ENCODE measurements at places on chromosomes 7 and 10.

GRCh38 chr10:93267521-93267920, 193.8 kb downstream of the CYP26A1 start:
- no peak for DNase-seq

DNA sequence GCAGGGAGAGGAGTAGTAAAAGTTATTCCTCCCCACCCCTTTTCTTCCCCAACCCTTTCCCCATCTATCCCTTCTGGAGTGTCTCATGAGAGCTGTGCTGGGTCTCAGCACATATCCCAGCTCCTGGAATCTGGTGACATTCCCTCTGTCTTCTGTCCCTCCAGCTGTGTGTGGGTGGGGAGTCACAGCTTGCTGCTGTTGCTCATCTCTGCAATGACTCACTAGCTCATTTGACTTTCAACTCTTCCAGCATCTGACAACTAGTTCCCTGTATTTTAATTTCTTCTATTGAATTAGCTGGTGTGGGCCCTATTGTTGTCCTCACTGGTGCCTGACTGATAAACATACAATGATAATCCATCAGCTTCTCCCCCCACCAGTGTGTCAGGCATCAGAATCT, 198.9 kb upstream of the AUTS2 start:
- DNase-seq, result no peak

DNA sequence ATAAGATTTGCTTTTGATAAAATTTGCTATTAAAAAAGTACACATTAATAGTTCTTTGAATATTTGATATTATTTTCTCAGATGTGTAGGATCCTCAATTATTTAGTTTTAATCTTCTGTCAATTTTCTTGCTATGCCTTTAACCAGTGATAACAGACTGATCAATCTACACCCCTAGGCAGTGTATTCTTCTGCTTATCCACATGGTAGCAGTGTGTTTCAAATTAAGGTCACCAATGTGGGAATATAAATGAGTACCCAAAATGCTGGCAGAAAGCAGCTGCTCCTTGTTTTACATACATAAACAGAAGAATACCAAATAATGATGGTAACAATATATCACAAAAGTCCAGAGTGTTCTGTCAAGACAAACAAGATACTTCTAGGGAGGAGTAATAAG, 87.0 kb downstream of the SKAP2 start:
- no peak for DNase-seq

- DNase-seq, result no peak
Observed at GRCh38 chr10:58747687-58748086, 235.0 kb downstream of the BICC1 start.

DNA sequence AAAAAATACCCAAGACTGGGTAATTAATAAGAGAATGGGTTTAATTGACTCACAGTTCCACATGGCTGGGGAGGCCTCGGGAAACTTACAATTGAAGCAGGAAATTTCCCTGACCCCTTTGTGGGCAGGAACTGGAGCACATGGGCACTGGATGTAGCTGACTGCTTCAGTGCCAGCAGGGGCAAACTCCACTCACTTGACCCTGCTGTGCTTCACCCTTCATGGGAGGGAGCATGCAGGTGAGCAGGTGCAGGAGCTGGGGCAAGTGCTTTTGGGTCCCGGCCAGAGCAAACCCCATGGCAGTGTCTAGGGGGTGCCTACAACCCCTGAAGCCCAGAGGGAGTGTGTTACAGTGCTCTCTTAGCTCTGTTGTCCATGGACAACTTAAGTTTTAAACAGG, 132.6 kb downstream of the AKR1D1 start:
- no peak for DNase-seq

- DNase-seq, result peak; percentile 26
Observed at GRCh38 chr7:48708635-48709034, 215.7 kb upstream of the CDC14C start.
